ENCODE measurements at places on chromosomes 6 and 20.
A peak's percentile ranks its signal among the peaks of the same experiment; 100 is the strongest.

DNA sequence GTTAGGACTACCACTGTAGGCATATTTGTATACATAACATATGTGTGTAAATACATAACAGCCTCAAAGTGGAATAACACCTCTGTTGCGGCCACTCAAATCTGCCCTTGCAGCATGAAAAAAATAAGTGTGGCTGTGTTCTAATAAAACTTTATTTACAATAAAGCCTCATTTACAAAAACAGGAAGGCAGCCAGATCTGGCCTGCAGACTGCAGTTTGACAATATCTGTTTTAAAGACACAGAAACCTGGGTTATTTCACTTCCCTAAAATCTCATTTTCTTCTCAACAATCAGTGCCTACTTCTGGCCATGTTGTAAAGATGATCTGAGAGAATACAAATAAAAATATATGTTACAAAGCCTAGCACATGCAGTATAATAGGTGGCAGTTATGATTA is 53.9 kb upstream of the SCML4 start:
- no peak for DNase-seq

GRCh38 chr20:58340151-58340550 is 30.6 kb downstream of the RAB22A start:
- DNase-seq, result no peak

- DNase-seq, result peak; percentile 61
Measured at GRCh38 chr6:144013486-144013909, 5.4 kb upstream of the PLAGL1 start.

DNA sequence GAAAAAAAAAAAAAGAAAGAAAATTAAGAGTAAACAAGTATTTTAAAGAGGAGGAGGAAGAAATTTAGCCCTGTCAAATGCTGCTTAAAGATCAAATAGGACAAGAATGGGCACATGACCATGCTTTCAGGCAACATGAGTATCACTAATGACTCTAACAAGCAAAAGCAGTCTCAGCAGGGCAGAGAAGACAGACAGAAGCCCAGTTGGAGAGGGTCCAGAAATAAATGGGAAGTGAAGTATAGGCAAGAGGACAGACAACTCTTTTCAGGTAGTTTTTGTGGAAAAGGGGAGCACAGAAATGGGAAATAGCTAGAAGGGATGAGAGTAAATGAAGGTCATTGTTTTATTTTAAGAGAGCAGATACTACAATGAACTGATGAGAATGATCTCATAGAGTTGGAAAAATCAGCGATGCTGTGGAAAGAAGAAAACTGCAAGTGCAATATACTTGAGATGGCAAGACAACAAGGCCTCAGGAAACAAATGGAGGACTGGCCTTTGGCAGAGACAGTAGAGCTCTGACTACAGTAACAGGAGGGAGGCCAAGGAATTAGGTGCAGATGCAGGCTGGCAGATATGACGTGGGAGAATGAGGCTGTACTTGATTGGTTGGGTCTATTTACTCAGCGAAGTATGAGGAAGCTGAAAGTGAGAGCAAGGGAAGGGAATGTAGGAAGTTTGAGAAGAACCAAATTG is 40.3 kb downstream of the KIF6 start:
- DNase-seq, result no peak

DNA sequence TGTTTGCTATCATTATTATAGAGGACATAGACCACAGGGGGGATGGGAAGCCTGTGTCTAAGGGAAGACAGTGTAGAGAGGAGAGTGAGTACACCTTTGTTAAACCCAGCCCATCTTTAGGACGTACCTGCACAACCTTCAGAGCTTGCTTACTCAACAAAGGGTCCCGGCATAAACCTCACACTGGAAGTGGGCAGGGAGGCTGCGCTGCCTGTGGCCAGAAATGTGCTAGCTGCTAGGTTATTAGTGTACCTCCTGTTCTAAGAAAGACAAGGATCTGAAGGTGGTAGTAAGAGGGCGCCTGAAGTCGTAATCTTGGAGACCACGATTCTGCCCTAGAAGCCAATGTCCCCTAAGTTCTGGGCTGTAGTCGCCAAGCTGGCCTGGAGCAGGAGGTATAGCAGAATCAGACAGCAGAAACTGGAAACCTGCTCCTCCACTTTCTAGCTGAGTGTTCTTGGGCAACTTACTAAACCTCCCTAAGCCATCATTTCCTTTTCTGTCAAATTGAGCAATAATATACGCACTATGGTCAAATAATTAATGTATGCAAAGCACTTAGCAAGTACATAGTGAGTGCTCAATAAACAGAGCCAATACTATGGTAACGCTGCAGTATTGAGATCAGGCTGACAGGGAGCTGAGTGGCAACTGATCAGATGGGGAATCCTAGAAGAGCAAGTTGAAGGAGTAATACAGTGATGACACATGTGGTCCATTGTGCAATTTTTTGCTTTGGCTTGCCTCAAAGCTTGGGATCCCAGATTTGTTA is 16.8 kb upstream of the AKIRIN2 start:
- DNase-seq, result no peak

DNA sequence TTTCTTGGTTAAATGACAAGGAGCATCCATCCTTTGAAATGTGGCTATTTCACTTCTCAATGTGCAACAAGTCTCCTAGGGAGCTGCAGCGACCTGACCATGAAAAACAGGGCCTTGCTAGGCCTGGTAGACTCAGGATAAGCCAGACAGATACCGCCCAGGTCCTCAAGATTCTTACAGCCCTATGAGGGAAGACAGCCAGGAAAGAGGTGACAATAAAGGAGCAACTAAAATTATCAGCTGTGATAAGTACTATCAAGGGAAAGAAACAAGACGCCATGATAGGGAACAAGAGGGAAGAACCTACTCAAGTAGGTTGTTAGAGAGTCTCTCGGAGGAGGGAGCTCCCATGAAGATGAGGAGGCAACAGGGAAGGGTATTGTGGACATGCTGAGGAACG is 51.4 kb upstream of the EMILIN3 start:
- no peak for DNase-seq

GRCh38 chr6:18753076-18753475 is 365.9 kb downstream of the RNF144B start:
- DNase-seq, result no peak

GRCh38 chr6:44674226-44675155 is 287.0 kb downstream of the CDC5L start:
- no peak for DNase-seq

- no peak for DNase-seq
Measured at GRCh38 chr20:39092733-39093410, 130.7 kb downstream of the DHX35 start.

- no peak for DNase-seq
Measured at GRCh38 chr6:28248916-28249315, 3.2 kb downstream of the ZKSCAN4 start.

DNA sequence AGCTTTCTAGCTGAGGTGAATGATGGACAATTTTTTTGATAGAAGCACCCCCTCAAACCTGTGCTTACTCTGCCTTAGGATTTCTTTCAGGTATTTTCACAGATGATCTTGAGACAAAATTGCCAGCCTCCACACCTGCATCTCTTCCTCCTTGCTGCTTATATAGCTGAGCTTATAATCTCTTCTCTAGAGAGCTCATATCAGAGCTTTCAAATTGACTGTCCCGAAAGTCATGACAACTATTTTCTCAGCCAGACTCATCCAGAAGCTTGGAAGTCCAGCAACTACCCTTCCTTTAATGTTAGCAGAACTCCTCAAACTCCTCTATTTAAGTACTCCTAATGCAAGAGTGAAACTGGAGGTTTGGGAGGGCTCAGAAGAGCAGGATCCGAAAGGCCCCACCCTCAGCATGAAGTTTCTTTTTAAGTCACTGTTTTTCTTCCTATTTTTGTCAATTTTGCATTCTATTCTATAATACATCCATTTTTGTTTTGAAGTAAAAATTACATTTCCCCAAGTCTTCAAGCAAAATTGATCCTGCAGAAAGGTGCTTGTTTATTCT is 12.7 kb downstream of the CGA start:
- DNase-seq, result no peak

DNA sequence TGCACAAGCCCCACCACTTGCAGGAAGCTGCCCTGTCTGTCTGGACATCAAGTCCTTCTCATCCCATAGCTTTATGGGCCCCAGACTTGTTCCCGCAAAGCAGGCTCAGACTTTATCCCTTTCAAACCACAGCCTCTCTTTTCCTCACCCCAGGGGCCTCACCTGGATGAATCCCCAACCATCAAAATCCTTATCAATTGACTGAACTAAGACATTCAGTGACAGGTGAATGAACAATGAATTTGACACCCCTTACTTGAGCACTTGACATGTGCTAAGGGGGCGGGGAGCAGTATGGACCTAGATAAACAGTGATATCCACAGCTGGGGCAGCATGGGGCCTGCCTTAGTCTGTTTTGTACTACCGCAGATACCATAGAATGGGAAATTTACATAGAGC is 5.0 kb downstream of the RAB44 start:
- DNase-seq, result no peak

GRCh38 chr6:153958860-153959259 is 80.2 kb upstream of the OPRM1 start:
- DNase-seq, result no peak

DNA sequence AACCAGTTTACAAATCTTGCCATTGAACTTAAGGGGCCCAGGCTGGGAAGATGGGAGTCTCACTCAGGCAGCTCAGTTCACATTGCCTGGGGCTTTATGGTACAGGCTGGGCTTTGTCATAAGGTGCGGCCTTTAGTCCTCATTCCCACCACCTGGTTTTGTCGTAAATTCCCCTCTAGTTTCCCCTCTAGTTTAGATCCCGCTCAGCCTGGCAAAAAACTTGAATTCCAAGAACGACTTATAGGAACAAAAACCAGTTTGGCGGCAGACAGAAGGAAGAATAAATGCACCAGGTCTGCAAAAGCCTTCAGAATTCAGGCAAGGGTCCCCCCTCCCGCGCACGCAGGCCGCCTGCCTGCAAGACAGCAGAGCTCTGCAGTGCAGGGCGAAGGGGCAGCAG is 4.1 kb downstream of the BMP7 start:
- no peak for DNase-seq

DNA sequence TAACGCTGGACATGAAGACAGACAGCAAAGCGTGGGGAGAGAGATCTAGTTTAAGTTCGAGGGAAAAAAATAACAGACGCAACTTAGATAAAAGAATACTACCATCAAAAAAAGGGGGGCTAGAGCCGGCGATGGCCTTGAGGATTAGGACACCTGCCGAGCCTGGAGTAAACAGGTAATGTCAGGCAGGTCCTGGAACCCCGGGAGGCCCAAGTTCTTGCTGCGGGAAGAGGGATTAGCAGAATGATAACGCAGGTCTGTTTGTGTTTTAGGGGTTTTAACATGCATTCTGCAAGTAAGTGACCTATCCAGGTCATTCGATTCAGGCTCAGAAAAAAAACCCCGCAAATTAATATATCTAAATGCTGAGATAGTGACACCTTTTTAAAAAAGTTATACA is 754 bp upstream of the TMEM170B start:
- DNase-seq, result no peak

GRCh38 chr20:21090111-21090618 is 16.0 kb downstream of the LINC00237 start:
- no peak for DNase-seq

GRCh38 chr6:2231438-2231837 is 14.0 kb downstream of the GMDS start:
- DNase-seq, result no peak

GRCh38 chr6:29870104-29870503 is 42.5 kb downstream of the HLA-G start:
- no peak for DNase-seq

Measured in CD4-positive, alpha-beta memory T cell (primary cell).